ENCODE measurements at places on chromosomes 16 and 17.
A peak's percentile ranks its signal among the peaks of the same experiment; 100 is the strongest.

GRCh38 chr17:42566883-42567573, at the start of gene MLX:
MLX (plus strand) TSS chr17:42567100; CDS start chr17:42567125, 25 bp downstream.
- peak; percentile 86 for DNase-seq

DNA sequence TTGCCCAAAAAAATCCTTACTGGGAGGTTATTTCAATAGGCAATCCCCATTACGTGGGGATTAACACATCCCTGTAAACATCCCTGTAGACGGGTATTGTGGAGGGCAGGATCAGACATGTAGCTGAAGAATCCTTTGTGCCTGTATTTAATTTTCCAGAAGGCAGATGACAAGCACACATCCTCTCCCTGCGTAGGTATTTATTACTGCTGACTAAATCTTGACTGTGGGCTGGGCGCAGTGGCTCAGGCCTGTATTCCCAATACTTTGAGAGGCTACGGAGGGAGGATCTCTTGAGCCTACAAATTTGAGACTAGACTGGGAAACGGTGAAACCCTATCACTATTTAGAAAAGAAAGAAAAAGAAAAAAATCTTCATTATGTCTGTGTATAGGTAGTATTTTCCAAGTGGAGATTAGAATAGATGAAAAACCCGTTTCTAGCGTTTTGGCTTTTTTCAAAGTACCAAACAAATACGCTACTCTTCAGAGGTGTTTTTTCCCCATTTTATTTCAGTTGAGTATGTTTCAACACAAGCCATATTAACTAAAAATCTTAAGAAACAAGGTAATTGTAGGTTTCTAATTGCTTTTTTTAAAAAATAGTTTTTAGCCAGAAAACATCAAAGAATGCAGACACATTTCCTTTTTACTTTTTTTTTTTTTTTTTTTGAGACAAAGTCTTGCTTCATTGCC, 1.5 kb upstream of the MARF1 start:
- no peak for DNase-seq

- no peak for DNase-seq
These were observed 3.5 kb upstream of the RAB37 start for GRCh38 chr17:74733365-74734122.

DNA sequence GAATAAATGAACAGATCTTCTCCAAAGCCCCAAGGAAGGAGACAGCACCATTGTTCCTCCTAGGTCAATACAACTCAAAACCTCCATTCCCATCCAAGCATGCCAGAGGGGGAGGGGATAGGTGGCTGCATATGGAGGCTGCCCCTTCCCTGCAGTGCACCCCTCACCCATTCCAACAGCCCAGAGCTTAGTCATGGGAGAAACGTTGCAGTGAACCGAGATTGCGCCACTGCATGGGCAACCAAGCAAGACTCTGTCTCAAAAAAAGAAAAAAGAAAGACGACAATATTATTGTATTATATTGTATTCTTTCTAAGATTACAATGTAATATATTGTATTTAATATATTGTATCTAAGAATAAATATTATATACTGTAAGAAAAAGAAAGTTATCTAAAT, 36.4 kb upstream of the CD300E start:
- no peak for DNase-seq

GRCh38 chr17:82338858-82339633, 5.5 kb upstream of the SECTM1 start:
- no peak for DNase-seq

GRCh38 chr16:51031598-51031997, 119.5 kb downstream of the SALL1 start:
- no peak for DNase-seq

DNA sequence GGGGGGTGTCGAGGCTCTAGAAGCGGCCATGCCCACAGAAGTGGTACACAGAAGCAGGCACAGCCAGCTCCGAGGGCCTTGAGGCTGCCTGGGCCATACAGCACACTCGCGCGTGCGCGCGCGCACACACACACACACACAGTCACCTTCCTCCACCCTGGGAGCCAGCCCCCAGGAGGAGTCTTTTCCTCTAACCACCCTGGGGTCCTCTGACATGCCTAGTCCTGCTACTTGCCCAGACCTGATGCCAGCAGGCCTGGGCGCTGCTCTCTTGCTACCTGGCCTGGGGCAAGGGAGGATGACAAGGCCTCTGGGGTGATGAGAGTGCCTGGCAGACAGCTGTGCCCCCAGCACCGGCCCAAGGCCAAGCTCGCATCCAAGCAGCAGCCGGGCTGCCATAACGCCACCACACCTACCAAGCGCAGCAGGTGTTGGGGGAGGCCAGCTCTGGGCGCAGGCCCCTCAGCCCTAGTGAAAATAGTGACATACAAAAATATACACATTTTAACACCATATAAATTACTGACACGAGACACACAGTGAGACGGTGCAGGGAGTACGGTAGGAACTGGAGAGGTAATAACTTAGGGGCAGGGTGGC, 41.1 kb downstream of the TSC2 start:
- DNase-seq: no peak

GRCh38 chr16:25256695-25257469, 763 bp downstream of the ZKSCAN2 start:
- no peak for DNase-seq

DNA sequence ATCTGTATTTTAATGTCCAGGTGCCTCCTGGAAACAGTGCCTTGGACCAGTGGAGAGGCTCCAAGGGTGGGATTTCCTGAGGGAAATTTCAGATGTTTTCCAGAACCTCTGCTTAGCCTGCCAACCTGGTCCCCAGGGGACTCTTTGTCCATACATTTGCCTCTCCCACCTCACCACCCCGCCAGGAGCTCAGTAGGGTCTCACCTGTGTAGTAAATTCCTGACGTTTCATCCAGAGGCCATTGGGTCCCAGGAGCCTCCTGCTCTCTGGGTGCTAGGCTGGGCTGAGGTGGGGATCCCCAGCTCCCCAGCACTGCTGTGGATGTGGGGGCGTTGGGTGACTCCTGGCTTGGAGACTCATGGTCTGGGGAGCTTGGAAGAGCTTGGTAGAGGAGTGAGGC, 2.7 kb downstream of the NLRP1 start:
- no peak for DNase-seq

- no peak for DNase-seq
These were observed 1024.7 kb upstream of the GOT2 start for GRCh38 chr16:59758848-59759247.

DNA sequence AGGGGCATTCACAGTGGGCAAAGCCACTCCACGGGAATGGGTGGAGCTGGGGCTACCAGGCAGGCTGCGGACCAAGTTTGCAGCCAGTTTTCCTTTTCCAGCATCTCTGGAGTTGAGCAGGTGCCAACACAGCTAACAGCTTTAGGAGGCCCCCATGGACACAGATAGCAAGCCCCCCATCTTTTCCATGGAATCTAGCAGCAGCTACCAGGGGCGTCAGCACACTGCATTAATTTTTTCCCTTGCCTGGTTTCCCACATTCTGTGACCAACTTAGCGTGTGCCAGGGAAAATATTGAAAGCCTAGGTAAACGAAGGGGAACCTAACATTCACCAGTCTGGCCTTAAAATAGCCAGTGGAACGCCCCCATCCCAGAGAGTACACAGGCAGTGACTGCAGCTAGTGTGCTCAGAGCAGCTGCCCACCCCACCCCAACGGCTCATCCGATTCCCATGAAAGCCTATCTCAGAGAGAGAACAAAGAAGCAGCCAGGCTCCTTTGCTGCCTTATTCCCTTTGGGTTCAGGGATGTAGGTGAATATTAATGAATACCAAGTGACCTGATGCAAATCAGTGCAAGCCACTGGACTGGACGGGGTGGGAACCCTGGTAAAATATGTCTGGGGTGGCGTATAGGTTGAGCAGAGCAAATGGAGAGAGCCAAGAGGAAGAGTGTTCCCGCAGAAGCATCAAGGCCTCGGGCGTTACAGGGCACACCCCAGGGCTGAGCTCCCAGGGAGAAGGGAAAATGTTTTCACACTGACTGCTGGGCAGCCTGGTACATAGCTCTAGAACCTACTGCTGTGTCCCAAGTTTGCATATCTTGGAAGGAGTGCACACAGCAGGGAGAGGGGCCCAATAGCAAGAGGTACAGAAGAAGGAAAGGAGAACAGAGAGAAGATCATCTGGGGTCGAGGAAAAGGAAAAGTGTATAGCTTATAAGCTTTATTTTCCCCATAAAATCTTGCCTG, 73.9 kb upstream of the SOX9 start:
- DNase-seq: no peak

GRCh38 chr16:63530208-63530607, 1494.0 kb upstream of the CDH8 start:
- no peak for DNase-seq

- DNase-seq: no peak
These were observed 41.5 kb upstream of the ZFHX3 start for GRCh38 chr16:73089420-73089819.

All from activated CD8-positive, alpha-beta memory T cell treated with anti-CD3 and anti-CD28 coated beads for 4 hours (primary cell).